ENCODE measurements at places on chromosomes 5 and 9.

DNA sequence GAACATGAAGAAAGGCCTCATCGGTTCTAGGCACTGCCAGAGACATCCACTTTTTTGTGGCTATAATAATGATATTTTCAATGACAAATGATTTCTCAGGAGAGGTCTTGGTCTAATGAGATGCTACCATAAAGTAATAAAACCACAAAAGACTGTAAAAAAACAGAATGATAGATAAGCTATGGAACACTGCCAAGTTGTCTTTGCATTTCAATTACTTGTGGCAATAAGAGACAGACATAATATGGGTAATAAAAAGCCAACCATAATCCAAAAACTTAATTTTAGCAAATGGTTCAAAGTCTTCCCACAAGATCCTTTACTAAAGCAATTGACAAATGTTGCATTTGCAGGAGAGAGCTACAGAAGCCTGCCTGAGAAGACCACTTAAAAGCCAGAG is 292.5 kb downstream of the ATPSCKMT start:
- DNase-seq = no peak

- no peak for DNase-seq
Observed at GRCh38 chr5:55175781-55176175, 2.8 kb upstream of the CDC20B start.

DNA sequence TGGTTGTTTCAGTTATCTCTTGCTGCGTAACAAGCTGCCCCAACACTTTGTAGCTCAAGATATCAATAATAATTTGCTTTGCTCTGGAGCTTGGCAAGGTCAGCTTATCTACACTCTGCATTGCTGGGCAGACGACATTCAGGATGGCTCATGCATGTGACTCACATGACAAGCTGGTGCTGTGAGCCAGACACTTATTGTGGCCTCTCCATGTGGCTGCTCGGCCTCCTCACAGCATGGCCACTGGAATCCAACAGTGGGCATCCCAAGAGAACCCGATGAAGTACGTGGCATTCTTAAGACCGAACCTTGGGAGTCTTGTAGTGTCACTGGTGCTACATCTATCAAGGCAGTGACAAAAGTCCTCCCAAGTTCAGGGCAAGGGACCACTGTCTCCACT is 94.2 kb upstream of the MVB12B start:
- DNase-seq = no peak

- no peak for DNase-seq
Observed at GRCh38 chr5:64685866-64686265, 4.4 kb upstream of the SHISAL2B start.

DNA sequence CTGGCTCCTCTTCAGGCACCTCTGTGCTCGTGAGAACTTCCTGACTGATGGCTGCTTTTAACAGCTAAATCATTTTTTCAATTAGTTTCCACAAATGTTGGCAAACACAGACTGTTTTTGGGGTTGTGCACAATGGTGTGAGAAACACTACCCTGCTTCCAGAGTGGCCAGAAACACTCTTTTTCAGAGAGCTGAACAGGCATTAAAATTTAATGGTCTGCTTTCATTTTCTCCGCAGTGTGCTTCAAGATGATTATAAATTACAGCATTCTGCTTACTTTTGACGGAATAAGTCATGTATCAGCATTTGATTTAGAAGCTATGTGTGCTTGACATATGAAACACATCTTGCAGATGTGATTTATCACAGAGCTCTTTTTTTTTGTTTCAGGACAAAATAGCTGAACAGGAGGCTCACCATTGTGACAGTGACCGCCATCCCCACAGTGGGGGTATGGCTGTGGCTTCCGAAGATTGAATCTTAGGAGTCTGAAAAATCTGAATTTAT is 454.5 kb upstream of the ZNF608 start:
- no peak for DNase-seq

- DNase-seq = peak; percentile 71
Observed at GRCh38 chr9:6869081-6869948, 111.5 kb downstream of the KDM4C start.

DNA sequence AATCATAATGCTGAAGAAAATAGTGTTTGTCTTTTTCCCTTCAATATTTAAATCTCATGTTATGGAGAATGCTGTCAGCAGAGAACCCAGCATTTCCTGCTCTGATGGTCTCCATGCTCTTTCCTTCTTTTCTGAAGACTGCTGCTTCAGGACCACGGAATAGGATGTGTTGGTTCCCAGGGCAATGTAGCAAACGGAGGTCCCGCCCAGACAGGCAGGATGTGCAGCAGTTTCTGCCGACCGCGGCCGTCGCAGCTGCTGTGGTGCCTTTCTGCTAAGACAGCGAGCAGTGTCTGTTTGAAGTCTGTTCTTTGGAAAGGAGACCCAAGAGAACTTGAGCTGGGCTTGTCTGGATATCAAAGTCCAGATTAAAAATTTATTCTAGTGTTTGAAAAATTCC is 654.3 kb downstream of the CCDC171 start:
- peak; percentile 51 for DNase-seq

DNA sequence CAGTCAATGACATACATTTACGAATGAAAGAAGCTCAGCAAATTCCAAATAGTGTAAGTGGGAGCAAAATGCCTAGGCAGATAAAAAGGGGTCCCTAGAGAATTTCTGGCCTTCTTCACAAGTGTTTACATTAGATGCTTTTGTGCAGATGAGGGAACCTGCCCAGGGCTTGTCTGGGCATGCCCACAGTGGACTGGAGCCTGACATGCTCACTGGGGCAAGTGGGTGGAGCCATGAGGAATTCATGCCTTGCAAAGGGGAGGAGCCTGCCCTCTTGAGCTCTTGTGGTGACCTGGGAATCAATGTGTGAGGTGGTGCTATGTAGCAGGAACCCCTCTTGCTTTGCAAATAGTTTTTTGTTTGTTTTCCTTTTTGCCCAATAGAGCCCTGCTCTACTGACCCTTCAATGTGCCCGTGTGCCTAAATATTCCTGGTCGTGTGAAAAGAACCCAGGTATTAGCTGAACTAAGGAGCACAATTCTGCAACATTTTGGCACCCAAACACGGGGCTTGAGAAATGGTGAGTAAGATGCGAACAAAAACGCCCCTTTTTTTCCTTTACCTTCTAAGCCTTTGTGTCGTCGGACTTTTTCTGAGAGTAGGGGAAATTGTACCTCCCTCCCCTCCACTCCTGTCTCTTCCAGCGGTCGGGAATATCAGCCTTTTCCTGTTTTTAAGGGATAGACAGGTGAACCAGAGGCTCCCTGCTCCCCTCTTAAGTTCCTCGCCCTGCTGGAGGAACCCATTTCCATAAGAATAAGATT is 433.8 kb upstream of the CDH9 start:
- peak; percentile 25 for DNase-seq

- DNase-seq = peak; percentile 12
Observed at GRCh38 chr5:59745415-59745863, 148.1 kb downstream of the PDE4D start.

- DNase-seq = no peak
Observed at GRCh38 chr9:125632321-125633115, 74.5 kb downstream of the MAPKAP1 start.

- DNase-seq = peak; percentile 88
Observed at GRCh38 chr9:81559709-81560108, 129.6 kb downstream of the TLE1 start.

DNA sequence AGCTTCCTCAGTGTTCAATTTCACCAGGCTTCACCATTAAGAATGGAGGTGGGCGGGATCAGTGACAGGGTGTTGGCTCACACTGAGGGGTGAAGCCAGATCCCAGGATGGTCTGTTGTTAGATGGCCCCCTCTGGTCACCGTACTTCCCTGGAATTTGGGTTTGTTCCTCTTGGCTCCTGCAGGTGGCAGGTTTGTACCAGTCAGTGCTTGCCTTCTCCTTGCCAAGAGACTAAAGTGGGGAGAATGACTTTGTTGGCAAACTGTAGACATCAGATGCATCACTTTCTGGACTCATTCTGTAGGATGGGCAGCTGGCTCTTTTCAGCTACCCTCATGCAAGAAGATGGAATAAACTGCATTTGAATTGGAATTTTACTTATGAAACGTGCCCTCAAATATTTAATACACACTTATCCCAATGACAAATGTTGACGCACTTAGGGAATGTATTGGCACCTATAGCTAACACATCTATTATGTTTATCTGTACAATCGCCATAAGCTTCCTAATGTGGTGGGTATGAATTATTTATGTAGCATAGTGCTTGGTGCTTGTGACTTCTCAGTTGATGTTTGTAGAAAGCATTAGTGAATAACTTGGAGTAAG is 31.4 kb upstream of the ANKRD55 start:
- peak; percentile 40 for DNase-seq

DNA sequence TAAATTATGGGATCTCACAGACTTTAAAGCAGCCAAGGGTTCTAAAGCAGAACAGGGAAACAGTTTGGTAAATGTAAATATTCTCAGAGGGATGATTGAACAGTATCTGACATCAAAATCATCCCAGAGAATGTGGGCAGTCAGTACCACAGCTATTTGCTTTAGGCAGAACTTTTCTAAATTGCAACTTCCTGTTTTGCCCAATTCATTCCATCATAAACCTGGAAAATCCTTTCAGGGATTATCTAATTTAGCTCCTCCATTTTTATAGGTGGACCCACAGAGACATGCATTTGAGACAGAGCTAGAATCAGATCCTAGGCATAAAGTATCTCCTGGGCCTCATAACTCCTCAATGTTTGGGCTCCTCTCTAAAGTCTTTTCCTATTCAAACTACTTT is 12.4 kb downstream of the NR6A1 start:
- DNase-seq = peak; percentile 33

GRCh38 chr5:40041452-40041851 is 616.7 kb upstream of the DAB2 start:
- no peak for DNase-seq

DNA sequence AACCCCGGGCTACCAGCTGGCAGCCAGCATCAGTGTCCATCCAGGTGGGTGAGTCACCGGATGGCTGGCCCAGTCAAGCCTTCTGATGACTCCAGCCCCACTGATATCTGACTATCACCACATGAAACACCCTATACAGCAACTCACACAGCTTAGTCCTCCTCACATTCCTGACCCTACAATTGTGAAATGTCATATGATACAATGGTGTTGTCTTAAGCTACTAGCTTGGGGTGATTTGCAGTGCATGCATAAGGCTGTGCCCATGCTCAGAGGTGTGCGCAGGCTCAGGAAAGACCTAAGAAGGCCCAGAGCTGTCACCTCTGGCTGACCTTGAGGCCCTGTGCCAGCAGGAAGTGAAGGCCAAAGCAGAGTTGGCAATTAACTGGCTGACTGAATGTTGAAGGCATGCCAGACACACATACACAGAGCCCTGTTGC is 21.5 kb upstream of the SEMA4D start:
- DNase-seq = no peak

DNA sequence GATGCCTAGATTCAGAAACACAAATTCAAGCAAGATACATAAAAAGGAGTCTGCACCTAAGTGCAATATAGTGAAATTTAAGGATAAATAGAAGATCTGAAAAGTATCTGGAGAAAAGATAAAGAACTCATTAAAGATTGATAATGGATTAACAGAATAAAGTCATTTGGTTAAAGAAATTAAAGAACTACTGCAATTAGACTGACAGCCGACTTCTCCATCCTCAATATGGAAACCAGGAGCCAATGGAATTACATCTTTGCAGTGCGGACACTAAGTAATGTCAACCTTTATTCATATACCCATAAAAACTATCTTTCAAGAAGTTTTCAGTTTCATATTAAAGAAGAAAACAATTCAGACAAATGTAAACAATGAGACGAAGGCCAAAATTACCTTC is 81.0 kb downstream of the MRPL36 start:
- DNase-seq = no peak

- peak; percentile 73 for DNase-seq
Observed at GRCh38 chr9:134648701-134649530, 7.3 kb downstream of the COL5A1 start.

GRCh38 chr5:158283397-158283796 is 424.5 kb upstream of the CLINT1 start:
- peak; percentile 27 for DNase-seq

- no peak for DNase-seq
Observed at GRCh38 chr9:69542058-69542457, 130.1 kb downstream of the APBA1 start.

DNA sequence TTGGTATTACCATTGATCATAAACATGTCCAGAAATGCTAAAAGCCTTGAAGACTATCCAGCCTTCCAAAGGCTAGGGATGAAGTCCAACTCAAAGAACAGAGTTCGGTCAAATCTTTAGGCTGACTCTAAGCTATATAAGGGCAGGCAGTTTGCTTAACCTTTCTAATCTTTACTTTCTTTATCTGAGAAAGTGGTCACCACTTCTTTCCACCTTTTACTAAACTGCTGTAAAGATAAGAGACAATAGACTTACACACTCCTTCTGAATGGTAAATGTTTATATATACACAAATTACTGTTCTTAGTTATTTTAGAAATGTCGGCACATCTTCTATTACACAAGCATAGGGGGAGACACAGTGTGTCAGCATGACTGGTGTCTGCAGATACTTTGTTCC is 100.4 kb downstream of the NREP start:
- DNase-seq = no peak

DNA sequence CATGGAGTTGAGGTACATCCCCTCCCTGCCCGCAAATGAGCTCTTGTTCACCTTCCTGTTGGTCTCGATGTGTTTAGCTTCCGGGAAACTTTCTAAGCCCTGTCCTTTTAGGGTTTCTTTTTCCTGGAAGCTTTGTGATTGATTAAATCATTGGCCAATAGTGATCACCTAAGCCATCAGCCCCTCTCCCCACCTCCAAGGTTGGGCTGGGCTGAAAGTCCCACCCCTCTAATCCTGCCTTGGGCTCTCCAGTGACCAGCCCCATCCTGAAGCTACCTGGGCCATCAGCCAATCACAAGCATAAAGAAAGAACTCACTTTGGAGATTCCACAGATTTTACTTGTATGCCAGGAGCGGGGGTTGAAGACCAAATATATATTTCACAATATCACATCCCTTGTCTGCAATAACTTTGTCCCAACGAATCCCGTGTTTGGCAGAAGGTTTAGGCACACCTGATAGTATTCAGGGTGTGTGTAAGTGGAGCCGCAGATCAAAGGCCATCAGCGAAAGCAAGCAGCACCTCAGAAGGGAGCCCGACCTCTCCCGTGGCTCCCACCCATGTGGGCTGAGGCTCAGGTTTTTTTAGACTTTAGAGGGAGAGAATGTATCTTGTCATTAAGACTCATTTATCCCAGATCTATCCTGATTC is 20.4 kb downstream of the ROPN1L start:
- DNase-seq = no peak

GRCh38 chr5:134095887-134096589 is 18.4 kb upstream of the TCF7 start:
- no peak for DNase-seq

All from adipocyte (in vitro differentiated cells).